ENCODE measurements at places on chromosomes 5 and 9. TPM values are rescaled to one million over a fixed set of nuclear protein-coding genes. Genes with fewer than 3 reads are reported as not detected.

- DNase-seq, result no peak
These were observed 32.2 kb upstream of the TGFBI start for GRCh38 chr5:135996611-135997010.

GRCh38 chr9:19922476-19923118 lies 133.8 kb upstream of the SLC24A2 start:
- DNase-seq, result no peak

DNA sequence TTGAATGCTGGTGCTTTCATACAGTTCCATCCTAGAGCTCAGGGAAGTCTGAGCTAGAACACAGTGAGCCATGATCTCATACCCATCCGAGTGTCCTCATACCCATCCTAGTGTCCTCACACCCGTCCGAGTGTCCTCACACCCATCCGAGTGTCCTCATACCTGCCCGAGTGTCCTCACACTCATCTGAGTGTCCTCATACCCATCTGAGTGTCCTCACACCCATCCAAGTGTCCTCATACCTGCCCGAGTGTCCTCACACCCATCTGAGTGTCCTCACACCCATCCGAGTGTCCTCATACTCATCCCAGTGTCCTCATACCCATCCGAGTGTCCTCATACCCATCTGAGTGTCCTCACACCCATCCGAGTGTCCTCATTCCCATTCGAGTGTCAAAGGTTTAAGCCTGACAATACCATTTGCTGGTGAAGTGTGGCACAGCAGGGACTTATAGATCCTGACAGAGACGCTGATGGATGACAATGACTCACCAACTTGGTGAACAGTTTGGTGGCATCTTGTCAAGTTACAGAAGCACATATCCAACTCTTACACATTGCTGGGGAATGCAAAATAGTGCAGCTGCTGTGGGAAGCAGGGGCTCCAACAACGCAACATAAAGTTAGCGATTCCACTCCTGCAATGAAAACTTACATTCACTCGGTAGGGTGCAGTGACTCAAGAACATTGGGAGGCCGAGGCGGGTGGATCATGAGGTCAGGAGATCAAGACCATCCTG lies 77.0 kb upstream of the COL5A1 start:
- no peak for DNase-seq

GRCh38 chr5:124410539-124411488 lies 335.6 kb downstream of the ZNF608 start:
- DNase-seq, result no peak

GRCh38 chr5:90014420-90014819 lies 395.1 kb downstream of the CETN3 start:
- no peak for DNase-seq

- DNase-seq, result no peak
These were observed 25.4 kb upstream of the ZSWIM6 start for GRCh38 chr5:61306531-61307131.

DNA sequence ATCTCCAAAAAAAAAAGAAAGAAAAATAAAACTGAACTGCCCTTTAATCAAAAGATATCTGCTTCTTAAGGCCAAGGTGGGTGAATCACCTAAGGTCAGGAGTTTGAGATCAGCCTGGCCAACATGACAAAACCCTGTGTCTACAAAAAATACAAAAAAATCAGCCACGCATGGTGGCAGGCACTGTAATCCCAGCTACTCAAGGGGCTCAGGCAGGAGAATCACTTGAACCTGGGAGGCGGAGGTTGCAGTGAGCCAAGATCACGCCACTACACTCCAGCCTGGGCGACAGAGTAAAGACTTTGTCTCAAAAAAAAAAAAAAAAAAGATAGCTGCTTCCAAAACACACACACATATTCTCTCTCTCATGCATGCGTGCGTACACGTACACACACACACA lies 17.8 kb downstream of the SCAI start:
- no peak for DNase-seq

DNA sequence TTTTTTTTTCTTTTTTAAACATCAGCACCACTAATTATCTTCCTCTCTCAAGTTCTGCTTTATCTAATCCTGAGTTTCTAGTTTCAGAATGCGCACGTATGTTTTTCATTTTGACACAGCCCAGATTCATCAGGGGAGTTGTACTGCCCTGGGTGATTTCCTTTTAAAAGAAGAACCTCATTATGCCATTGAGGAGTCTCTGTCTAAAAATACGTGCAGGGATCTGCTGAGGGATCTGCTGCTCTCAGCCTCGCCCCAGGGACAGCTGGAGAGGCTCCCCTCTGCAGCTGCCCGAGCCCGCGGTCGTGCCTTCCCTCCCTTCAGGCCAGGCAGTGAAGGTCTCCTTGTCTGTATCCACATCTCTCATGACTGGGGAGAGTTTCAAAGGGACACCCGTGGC lies 273.1 kb downstream of the ARHGEF28 start:
- DNase-seq, result no peak

DNA sequence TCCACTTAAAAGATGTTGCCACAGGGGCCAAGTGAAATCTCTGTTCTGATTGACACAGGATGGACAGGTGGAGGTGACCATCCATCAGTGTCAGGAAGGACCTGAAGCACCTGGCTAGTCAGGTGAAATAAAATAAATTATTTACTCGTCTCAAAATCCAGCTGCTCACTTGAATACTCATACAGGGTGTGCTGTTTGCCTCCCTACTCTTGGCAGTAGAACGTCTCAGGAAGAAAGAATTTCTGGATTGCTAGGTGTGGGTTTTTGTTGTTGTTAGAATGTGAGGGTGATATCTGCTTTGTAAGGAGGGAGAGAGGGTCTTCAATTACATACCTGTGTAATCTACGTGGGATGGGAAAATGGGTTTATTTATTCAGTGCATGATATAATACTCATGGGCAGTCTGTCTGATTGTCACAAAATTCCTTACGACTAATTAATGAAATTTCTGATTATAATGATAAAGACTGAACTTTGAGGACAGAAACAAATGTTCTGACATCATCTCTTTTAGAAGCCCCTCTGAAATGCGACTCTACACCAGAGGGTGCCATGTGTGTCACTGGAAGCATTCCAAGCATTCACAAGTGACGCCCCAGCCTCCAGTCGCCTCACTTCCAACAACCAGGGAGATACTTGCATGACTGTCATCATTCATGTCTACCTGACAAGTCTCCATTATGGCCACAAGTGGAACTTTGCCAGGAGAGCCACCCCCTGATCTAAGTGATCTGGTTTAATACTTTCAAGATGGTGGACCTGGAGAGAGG lies 218.4 kb downstream of the GAPVD1 start:
- no peak for DNase-seq

GRCh38 chr9:16002816-16003215 lies 450.0 kb downstream of the CCDC171 start:
- DNase-seq, result no peak

GRCh38 chr5:62299600-62299999 lies 6.4 kb upstream of the KIF2A start:
- DNase-seq, result no peak

DNA sequence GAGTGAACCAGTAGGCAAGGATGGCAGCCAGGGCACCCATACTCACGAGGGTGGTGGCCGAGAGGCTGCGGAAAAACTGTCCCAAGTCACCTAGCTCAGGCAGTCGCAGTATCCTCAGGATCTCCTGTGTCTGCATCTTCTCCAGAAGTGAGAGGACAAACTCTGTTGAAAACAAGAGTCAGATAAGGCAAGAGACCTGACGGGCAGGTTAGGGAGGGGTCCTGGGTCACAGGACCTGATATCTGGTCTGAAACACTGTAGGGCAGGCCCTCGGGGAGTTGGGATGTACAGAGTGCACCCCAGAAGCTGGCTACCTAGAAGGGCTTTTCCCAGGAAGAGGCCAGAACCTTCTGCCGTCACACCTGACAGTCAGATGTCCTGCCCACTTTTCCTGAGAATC lies 17.4 kb downstream of the ACSL6 start:
- DNase-seq, result no peak

- DNase-seq, result no peak
These were observed 60.5 kb upstream of the C9orf72 start for GRCh38 chr9:27633764-27634163.

- DNase-seq, result no peak
These were observed 11.0 kb upstream of the ABLIM3 start for GRCh38 chr5:149130121-149130914.

The MINAR2 gene
- polyA plus RNA-seq, result not detected

The C5orf52 gene
- polyA plus RNA-seq, result not detected

The SAPCD2 gene
- polyA plus RNA-seq, result 9.2 TPM

The PHF2 gene
- polyA plus RNA-seq, result 43.0 TPM

The KCTD16 gene
- 2.5 TPM for polyA plus RNA-seq

The CACNA1B gene
- 0.27 TPM for polyA plus RNA-seq

The RPS14 gene
- polyA plus RNA-seq, result 2,070 TPM

All from renal cortex interstitium (tissue), 15 donors.